ENCODE measurements at places on chromosomes 7 and 10.

GRCh38 chr7:106874076-106874475 is 9.0 kb downstream of the PIK3CG start:
- DNase-seq = no peak

DNA sequence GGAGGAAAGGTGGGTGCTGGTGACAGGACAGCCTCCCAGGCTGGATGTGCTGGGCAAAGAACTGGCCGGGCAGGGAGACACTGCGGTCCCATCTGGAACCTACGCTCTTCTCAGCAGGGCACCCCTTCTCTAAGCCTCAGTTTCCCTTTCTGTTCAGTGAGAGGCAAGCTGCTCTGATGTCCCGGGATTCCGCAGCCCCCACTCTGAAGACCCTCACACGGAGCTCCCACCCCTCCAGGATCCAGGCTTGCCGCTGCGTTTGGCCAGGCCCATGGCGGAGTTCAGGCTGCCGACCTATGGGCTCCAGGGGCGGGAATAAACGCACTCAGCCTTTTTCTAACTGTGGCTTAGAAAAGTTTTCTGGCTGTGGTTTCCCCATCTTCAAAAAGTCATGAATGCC is 10.2 kb upstream of the INTS1 start:
- DNase-seq = no peak

DNA sequence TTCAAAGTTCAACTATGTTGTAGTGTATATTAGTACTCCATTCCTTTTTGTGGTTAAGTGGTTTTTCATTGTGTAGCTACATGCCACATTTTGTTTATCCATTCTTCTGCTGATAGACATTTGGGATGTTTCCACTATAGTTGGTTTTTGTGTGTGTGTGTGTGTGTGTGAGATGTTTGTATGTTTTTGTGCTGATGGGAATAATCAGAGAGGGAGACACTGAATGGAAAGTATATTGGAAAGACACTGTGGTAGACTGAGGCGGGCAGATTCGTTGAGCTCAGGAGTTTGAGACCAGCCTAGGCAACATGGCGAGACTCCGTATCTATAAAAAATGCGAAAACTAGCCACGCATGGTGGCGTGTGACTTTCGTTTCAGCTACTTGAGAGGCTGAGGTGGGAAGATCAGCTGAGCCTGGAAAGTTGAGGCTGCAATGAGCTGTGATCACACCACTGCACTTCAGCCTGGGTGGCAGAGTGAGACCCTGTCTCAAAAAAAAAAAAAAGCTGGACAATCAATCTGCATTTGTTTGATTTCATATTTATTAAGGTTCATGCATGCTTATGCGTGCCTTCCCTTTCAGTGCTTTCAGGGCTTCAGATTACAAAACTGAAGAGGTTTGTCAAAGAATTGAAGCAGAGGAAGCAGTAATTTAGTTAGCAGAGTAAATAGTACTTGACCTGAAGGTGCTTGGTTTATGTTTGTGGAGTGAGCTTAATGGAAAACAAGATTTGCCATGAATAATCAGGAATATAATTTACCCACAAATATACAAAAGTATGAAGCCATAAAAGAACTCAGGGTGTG is 14.7 kb downstream of the SEC24C start:
- DNase-seq = no peak

GRCh38 chr10:3776796-3777571 is 8.0 kb downstream of the KLF6 start:
- peak; percentile 54 for DNase-seq

DNA sequence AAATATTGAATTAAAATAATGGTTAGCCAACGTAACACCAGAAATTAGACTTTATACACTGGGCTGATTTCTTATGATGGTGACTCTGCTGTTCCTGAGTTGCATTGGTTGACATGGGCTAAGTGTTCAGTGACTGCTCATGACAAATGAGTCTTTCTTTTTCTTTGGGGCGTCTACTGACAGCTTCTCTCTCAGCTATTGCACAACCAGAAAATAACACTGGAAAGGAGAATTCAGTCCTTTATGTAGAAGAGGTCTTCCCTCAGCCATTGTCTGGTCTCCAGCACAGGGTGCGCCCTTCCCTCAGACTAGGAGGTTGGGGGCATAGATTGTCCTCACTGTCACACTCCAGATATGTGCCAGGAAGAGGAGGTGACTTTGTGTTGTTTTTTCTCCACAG is 21.6 kb downstream of the PNLIP start:
- DNase-seq = no peak

GRCh38 chr7:152673897-152674296 is 2.0 kb downstream of the XRCC2 start:
- no peak for DNase-seq

- peak; percentile 55 for DNase-seq
These were observed 16.1 kb downstream of the USP6NL start for GRCh38 chr10:11595395-11595692.

- no peak for DNase-seq
These were observed 100.9 kb downstream of the SAMD9 start for GRCh38 chr7:93016681-93017381.

GRCh38 chr7:112500619-112501018 is 19.8 kb downstream of the LSMEM1 start:
- DNase-seq = no peak

DNA sequence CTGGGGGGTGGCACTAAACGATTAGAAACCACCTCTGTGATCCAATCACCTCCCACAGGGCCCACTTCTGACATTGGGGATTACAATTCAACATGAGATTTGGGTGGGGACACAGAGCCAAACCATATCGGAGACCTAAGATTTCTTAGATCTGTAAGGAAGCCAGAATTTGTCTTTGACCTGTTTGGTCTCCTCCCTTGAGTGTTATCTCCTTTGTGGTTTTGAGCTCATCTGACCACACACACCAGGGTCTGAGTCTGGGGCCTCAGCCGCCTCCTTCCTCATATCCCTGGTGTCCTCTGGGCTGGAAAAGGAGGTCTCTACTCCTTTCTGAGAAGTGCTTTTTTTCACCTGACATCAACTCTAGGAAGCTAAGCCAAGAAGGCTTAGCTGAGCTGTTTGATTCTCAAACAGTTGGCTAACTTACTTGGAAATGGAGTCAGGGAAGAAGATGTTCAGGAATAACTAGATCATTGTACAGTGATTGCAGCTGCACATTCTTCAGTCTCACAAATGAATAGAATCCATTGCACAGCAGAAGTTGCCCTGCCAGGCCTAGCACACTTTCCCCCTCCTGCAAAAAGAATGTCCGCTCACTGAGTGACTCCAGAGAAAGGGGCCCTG is 167.4 kb downstream of the ARHGAP21 start:
- DNase-seq = no peak

DNA sequence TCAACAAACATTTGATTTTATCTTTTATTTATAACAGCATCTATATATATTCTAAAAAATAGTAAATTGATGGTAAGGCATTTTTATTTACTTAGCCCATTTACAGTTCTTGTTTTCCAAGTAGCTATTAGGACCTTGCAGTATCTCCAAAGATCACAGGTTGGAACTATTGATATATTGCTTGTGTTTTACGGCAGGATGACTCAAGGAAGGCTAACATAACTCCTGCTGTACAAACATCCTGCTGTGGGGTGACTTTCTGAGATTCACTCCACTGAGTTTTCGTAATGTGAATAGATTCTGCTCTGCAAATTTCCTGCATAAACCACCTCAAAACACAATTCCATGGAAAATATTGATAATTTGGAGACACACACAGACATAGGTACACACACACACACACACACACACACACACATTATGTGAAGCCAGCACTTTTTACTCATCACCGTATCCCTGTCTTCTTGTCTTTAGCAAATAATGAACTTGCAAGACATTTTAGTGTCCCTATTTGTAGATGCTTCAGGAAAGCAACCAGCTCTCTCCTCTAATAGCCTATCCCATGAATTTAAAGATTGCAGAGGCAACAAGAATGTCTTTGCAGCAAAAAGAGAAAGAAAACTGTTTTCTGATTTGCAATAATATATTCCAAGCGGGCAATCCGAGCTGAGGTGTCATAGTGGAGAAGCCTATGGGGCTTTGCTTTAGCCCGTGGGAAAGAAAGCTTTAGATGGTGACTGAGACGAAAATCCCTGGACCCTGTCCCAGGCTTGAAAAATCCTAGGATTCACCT is 722 bp downstream of the AGR2 start:
- no peak for DNase-seq

DNA sequence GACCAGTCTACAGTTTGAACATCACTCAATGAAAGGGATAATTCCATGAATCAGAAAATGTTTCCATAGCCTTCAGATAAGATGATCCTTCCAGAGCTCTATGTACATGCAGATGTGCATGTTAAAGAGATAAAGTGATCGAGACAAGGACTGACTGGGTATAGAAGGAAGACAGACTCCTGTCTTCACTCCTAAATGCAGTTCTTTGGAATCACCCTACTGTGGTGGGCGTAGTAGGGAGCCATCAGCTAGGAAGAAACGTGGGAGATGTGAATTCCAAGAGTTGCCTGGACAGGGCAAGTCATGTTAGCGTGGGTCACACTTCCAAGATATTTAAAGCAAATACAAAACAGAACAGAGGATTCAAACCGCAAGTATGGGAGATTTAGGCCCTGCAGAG is 23.9 kb downstream of the LOXL4 start:
- DNase-seq = peak; percentile 4

DNA sequence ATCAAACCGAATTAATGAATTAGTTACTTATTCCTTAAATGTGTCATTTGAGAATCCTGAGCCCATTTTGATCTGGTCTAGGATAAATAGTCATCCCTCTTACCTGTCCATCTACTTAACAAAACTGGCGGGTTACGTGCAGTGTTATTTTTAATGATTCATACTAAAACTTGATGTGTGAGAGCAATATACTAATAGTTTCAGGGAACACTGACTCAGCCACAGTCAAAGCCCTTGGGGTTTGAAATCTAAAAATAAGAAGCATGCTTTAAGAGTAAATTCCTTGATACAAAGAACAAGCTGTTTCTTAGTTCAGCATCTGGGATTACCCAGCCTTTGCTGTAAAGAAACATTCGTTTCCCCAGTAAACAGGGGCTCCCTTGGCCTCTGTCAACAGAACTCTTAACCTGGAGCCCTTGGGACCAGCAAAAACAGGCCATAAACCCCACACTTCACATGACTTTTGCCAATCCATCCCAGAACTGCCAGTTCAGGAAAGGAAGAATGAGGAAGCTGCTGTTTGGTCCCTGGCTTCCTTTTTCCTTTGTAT is 370.6 kb upstream of the IGFBP3 start:
- no peak for DNase-seq

- no peak for DNase-seq
These were observed 70.4 kb downstream of the FAM171A1 start for GRCh38 chr10:15300697-15301096.

DNA sequence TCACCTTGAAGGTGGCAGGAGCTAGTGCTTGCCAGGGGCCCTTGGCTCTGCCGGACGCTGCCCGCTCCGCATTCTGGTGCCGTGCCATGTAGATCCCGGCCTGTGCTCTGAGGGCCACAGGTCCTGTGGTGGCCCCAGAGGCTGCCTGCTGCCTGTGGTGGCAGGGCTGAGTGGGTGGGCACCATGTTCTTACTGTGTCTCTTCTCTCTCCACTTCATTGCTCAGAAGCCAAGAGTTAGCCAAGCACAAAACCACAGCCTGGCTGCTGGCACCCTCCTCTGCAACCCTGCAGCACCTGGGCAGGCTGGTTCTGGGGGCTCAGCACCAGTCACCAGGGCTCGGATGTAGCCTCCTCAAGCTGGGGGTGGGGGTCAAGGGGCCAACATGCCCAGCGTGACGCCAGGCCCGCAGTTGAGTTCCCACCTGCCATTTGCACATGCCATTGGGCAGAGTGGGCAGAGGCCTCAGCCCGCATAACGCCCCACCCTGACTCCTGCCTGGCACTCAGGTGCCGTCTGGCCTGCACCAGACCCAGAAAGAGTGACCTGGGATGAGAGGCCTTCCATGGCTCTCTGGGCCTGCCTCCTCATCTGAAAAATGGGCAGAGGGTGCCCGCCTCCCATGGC is 16.3 kb downstream of the ZMIZ1 start:
- no peak for DNase-seq

DNA sequence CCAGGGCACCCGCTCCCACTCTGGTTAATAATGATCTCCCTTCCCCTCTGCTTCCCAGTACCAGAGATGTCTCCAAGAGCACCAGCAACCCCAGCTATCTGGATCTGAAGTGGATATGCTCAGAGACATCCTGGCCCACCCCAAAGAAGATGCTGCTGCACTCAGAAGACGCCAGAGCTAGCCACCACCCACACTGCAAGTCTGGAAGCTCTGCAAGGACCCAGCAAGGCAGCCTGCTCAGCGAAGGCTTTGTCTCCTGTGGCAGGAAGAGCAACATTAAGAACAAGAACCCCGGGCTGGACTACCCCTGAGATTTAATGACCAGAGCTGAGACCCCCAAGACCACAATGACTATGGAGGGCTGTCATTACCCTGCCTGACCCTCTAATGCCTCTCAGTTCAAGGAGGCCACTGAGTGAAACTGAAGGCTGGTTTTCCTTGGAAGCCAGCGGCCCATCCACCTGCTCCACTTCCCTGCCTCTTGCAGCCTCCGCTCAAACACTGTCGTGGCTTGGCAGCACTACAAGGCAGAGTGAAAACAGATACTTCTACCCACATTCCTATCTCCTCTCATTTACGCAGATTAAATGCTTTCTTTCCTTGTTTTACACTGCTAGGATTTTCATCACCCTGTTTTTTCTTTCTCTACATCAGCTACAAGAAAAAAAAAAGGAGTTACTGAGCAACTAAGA is 202.2 kb downstream of the SNX10 start:
- DNase-seq = no peak
